ENCODE measurements at places on chromosomes 1 and 21.
A peak's percentile ranks its signal among the peaks of the same experiment; 100 is the strongest.

DNA sequence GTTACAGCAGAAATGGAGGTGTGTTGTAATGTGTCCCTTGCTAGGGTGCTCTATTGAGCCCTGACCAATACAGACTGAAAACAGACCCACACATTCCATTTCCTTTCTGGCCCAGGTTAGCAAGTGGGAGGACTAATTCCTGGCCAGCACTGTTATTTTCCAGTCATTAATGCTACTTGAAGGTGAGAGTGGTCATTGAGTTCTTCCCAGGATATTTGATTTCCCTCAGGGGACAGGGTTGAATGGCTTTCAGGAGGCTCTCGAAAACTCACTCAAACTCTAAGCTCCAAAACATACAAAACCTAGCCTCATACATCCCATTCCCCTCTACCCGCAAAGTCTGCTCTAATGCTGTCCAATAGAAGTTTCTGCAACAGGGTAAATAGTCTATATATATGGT is 6.2 kb downstream of the LRRC52 start:
- no peak for DNase-seq

DNA sequence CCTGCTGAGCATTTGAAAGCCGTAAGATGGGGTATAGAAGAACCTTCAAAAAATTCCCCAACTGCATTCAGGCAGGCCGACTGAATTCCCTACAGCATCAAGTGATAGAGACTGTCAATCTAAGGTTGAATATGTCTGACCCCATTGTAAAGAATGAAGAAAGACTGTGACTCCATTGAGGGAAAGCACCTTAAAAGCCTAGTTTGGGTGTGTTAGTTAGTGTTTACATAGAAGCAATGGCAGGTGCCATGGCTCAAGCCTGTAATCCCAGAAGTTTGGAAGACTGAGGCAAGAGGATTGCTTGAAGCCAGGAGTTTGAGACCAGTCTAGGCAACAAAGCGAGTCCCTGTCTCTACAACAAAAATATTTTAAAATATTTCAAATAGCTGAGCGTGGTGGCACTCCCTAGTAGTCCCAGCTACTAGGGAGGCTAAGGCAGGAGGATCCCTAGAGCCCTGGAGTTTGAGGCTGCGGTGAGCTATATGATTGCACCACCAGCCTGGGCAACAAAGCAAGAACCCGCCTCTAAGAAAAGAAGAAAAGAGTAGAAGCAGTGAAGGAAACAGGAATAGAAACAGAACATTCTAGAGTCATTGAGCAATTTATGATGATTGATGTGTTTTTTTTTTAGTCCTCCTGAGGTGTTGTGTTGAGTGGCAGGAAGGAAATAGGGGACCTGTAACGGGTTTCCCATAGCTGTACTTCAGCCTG is 15.4 kb downstream of the POLR3GL start:
- no peak for DNase-seq

DNA sequence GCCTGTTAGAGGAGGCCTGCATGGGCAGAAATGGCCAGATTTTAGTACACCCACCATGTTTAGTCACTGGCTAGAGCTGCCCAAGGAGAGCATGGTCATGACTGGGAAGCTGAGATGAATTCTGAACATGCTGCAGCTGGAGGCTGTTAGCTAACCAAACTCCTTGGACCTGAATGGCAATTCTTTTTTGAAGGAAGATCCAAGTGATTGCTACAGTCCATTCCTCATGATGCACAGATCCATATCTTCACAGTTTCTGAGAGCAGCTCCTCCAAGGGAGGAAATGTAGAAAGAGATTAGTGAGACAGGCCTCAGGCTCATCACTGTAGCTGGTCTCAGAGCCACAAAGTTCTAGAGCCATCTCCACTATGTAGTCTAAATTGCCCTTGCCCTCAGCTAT is 11.1 kb downstream of the ZFYVE9 start:
- DNase-seq: peak; percentile 17

DNA sequence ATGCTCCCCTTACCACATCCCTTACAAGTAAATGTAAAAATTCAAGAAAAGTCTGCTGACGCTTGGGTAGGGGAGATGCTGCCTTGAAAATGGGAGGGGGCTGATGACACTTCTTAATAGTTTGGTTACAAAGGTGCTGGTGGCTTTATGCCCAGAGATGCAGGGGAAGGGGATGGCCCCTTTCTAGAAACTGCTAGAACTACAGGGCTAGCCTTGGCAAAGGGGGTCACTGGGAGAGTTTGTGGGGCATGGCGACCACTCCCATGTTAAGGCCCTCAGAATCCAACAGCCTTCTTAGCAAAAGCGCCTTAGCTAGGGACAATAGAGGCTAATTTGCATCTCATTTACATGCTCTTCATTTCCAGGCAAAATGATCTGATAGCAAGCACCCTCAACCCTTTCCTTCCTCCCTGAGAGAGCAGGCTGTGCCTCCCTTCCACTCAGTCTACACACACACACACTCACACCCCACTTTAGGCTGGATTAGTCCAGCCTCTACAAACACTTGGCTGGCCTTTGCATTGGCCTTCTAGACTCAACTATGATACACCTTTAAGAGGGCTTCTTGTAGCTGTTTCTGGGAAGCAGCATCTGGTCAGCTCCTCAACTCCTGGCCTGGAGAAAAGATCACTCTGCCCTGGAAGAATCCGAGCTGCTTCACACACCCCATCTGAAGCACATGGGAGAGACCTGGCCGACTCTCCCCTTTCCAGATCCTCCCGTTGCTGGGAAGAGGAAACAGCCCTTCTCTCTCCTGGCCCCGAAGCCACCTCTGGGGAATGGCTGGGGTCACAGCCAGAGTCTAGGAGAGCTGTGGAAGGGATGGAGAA is 1.7 kb downstream of the SEMA6C start:
- DNase-seq: no peak

DNA sequence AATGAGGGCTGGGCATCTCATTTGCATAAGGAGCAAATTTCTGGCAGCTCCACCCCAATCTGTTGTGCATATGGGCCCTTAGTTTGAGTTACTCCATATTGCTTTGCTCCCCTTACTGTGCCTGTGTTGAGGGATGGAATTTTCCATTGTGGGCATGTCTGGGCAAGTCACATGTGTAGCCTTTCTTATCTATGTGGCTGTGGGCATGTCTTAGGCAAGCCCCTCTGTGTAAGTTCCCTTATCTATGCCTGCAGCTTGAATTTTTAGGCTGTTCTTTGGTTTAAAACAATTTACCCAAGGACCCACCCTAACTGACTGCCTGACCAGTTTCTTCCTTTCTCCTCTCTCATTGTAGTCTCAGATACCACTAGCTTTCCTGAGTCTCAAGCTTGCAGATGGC is 405.7 kb upstream of the NCAM2 start:
- no peak for DNase-seq

DNA sequence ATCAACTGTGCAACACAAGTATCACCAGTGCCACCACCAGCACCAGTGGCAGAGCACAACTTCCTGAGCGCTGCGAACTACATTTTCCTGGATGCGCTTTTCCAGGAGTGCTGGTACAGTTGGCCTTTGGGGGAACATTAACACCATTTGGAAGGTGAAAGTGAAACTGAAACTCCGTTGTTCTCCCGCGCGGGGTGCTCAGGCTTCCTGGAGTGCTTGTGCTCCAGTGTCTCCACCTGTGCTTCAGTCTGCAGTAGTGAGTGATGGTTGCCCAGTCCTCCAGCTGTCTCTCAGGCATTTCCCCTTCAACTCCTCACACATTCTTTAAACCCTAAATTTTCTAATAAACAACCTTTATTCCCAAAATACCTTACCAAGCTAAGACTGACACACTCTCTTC is 187.8 kb downstream of the LRRIQ3 start:
- no peak for DNase-seq

GRCh38 chr1:20385630-20386029 is 95.0 kb downstream of the VWA5B1 start:
- DNase-seq: no peak

DNA sequence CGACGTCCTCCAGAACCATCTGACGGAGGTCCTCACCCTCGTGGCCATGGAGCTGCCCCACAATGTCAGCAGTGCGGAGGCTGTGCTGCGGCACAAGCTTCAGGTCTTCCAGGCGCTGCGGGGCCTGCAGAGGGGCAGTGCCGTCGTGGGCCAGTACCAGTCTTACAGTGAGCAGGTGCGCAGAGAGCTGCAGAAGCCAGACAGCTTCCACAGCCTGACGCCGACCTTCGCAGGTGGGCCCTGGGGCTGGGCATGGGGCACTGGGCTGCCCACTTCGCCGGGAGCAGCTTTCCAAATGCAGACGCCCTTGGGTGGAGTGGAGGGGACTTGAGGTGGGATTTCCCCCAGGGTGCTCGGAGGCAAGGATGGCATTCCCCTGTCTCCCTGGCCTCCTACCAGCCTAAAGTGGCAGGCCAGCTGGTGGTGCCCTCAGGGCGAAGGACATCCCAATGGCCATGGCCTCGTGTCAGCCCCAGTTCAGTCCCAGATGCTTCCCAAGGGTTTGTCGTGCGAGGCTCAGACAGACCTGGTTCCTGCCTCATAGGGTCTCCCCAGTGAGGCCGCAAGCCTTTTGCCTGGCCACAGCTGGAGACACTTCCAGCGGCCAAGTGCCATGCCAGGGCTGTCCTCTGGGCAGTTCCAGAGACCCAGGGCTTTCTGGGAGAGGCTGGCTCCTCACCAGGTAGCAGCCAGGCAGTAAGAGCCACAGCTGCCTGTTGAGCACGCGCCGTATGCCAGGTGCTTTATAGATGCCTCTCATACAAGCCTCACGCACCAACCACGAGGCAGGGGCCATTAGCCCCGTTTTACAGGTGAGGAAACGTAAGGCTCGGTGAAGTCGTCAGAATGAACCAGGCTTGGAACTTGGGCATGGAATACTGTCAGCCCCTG is 27.8 kb downstream of the H6PD start:
- DNase-seq: no peak
